ENCODE measurements at places on chromosomes 2 and 18. TPM values are rescaled to one million over a fixed set of nuclear protein-coding genes. Genes with fewer than 3 reads are reported as not detected.

Gene ZC3H6
- 2.2 TPM for total RNA-seq

Gene SULT1C4
- total RNA-seq, result 0.56 TPM

Gene ALK
- not detected for total RNA-seq

Gene HYCC2
- 9.1 TPM for total RNA-seq

- no peak for DNase-seq
Observed at GRCh38 chr2:156219491-156220100, 112.9 kb downstream of the NR4A2 start.

- no peak for DNase-seq
Observed at GRCh38 chr18:13288509-13289133, 70.1 kb downstream of the LDLRAD4 start.

DNA sequence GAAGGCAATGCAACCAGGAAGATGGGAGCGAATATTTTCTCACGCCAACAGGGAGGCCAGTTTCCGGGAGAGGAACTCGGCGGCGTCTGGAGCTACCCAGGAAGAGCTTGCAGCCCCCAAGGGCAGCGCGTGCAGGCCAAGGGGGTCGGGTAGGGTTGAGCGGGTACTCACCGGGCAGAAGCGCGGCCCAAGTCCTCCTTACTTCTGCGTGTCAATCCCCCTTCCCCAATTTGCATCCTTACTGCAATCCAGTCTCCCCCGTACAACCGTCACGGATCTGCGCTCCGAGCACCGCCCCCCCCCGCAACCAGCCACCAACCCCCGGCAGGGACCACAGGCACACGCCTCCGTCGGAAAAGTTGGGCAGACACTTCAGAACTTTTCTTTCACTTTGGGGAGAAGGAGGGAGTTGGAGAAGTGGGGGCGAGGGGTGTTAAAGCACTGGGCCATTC is 1.3 kb downstream of the ATP8B1 start:
- DNase-seq, result no peak

DNA sequence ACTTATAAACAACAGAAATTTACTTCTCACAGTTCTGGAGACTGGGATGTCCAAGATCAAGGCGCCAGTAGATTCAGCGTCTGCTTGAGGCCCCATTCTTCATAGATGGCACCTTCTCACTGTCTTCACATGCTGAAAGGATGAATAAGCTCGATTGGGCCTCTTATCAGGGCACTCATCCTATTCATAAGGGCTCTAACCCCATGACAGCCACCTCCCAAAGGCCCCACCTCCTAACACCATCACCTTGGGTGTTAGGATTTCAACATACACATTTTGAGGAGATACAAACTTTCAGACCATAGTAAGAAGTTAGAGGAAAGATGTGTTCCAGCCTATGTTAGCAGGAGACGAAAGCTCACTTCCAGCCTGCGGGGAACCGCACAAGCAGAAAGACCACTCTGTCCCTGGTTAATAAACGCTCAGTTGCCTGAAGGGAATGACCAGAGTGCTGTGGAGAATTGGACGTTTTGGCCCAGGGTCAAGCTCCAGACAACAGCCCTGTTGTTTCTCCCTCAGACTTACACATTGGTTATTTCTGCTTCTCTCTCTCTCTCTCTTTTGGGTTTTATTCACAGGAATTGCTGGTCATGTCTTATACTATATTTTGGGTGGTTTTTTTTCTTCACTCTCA is 90.3 kb downstream of the MAPRE2 start:
- DNase-seq, result no peak

GRCh38 chr2:70949086-70949485 is 13.4 kb downstream of the ATP6V1B1 start:
- DNase-seq, result no peak

DNA sequence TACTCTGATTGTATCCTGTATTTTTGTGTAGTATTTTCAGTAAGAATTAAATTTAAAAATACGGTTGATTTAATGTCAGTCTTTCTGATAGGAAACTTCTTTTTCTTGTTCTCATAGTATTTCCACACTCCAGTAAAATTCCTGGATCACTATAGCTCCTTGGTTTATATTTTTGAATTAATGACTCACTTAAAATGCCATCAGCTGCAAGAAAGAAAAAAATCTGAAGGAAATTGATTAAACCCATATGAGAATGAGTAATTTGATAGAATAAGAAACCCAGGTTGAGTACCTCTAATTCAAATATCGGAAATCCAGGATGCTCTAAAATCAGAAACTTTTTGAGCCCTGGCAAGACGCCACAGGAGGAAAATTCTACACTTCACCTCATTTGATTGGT is 186.8 kb upstream of the RND3 start:
- peak; percentile 70 for DNase-seq

- peak; percentile 55 for DNase-seq
Observed at GRCh38 chr2:174590928-174591648, 6.5 kb downstream of the WIPF1 start.

- DNase-seq, result no peak
Observed at GRCh38 chr18:32438173-32438572, 32.5 kb downstream of the GAREM1 start.

DNA sequence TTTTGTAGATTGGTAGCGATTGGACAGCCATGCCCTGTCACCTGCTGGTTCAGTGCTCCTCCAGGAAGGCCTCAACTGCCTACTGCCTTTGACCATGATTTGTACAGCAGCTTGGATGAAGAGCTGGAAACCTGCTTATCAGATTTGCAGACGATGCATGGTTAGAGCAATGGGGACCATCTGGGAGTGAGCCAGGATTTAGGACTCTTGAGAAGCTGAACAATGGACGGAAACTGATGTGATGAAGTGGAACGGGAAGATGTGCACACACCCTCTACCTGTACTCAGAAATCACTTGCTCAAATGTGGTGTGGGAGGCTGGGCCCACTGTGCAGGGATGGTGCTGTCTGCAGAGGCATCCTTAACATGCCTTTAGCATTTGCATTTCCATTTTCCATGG is 57.2 kb downstream of the NCK2 start:
- no peak for DNase-seq

DNA sequence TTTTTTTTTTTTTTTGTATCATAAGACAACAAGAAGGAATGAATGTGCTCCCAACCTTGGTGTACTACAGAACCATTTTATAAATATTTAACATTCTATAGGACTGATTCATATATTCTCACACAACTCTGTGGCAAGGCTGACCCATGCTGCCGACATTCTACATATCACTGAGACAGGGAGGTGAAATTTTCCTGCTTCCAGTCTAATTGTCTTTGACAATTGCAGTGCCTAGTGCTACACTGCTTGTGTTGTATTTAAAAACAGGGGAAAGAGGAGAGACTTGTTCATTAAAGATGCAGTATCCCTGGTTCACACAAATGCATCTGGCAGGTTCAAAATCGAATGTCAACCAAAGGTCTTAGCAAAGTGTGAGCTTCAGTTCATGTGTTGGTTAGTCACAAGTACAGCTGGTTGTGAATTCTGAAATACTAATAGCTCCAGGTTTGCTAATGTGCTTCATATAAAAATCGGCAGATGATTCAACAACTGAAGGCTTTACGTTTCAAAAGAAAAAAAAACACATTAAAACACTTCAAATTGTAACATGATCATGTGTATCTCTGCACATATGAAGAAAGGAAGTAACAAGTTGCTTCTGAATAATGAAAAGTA is 130.8 kb downstream of the FIGN start:
- peak; percentile 79 for DNase-seq

DNA sequence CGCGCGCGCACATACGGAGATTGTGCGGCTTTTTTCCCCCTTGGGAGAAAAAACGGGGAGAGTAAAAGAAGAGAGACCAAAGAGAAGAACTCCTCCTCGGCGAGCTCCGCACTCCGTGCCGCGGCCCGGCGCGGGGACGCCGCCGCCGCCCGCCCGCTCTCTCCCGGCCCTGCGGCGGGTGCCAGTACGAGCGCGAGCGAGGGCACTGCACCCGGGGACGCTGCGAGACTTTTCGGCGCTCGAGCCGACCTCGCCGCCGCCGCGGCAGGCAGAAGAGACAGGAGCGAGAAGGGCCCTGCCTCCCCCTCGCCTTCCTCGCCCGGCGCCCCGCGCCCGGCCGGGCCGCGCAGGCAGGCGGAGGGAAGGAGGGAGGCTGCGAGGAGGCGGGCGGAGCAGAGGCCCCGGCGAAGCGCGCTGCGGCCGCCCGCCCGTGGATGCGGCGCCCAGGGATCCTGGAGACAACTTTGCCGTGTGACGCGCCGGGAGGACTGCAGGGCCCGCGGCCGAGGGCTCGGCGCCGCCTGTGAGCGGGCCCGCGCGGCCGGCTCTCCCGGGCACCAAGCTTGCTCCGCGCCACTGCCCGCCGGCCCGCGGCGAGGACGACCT is 857 bp upstream of the INHBB start:
- DNase-seq, result no peak

DNA sequence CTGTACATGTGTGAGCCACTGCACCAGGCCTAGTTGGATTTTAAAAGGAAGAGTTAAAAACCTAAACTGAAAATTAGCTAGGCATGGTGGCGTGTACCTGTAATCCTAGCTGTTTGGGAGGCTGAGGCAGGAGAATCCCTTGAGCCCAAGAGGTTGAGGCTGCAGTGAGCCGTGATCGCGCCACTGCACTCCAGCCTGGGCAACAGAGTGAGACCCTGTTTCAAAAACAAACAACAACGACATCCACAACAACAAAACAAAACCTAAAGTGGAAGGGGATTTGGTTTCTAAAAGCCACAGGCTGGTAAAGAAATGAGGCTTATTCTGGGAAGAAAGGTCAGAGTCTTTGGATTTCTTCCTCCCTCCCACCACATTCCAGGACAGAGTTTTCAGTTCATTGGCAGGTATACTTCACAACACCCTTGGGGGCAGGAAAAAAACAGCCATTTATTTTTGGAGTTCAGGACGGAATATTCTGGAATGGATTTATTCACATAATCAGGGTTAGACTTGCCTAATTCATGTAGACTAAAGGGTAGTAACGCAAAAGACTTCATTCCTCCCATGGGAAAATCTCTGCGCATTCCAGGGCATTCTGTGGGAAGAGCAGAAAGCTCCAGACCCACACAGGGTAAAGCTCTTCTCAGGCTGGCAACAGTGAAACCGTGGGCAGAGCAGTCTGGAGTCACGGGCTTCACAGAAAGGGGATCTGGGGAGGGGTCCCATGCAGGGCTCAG is 34.9 kb downstream of the TEX44 start:
- peak; percentile 44 for DNase-seq

DNA sequence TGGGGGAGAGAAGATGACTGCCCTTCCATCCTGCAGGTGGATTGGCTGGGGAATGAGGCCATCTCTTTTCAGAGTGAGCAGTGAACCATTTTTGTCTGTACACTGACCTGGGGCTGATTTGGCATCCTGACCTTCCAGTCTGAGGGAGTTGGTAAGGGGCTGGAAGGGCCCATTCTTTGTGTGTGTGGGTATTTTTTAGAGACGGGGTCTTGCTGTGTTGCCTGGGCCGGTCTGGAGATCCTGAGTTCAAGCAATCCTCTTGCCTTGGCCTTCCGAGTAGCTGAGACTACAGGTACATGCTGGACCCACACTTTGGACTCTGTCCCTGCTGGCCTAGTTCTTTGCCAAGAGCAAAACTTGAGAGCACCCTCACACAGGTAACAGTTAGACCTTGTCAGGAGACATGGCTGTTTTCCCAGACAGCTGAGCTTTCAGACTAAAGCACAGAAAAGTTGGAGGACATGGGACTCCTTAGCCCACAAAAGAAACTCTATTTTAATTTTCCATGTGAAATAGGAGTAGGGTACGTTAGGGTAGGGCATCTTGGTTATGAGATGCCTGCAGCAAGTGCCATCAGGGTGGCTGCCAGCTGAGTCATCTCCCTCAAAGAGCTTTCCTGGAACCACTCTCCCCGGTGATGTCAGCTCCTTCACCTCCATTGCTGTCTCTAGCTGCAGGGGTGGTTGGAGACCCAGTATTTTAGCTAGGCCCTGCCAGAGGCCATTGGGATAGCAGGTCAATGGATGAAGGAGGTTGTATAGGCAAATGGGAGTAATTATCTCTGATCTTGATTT is 60.7 kb downstream of the DGKD start:
- peak; percentile 60 for DNase-seq

GRCh38 chr2:236402033-236402790 is 138.0 kb upstream of the ASB18 start:
- DNase-seq, result no peak

DNA sequence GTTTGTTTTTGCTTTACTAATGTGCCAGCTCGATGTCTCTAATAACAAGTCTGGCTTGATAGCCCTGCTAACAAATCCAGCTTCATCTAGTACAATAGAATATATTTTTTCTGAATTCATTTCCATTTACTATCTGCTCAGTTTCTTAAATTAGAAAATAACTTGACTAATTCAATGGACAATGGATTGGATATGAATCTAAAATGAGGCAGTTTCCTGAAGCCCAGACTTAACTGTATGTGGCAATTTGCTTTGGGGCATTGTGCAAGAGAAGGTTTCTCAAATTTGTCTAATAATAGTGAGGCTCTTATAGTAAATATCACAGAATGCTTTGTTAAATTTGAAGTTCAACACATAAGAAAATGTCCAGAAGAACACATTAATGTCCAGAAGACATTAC is 25.8 kb downstream of the CALCRL start:
- no peak for DNase-seq

DNA sequence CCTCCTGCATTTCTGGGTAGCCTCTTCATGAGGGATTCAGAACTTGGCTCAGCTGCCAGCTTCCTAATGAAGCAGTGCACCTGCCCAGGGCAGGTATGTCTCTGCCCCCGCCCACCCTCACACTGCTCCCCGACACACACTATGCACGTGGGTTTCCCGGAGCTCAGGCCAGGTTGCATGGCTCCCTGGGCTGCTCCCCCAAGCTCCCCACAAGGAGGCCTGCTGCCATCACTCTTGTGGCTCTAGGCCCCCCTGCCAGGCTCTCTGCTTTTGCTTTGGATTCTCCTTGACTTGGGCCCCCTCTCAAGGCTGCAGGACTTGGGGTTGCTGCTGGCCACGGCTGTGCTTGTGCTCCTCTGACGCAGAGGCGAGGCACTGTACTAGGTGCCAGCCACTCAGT is 43.6 kb downstream of the ADD2 start:
- DNase-seq, result no peak

GRCh38 chr18:37184209-37184868 is 355.4 kb downstream of the KIAA1328 start:
- DNase-seq, result no peak

- DNase-seq, result peak; percentile 91
Observed at GRCh38 chr2:187552828-187553681, 1.2 kb downstream of the TFPI start.

- DNase-seq, result no peak
Observed at GRCh38 chr2:48075631-48076030, 169.3 kb upstream of the FBXO11 start.

DNA sequence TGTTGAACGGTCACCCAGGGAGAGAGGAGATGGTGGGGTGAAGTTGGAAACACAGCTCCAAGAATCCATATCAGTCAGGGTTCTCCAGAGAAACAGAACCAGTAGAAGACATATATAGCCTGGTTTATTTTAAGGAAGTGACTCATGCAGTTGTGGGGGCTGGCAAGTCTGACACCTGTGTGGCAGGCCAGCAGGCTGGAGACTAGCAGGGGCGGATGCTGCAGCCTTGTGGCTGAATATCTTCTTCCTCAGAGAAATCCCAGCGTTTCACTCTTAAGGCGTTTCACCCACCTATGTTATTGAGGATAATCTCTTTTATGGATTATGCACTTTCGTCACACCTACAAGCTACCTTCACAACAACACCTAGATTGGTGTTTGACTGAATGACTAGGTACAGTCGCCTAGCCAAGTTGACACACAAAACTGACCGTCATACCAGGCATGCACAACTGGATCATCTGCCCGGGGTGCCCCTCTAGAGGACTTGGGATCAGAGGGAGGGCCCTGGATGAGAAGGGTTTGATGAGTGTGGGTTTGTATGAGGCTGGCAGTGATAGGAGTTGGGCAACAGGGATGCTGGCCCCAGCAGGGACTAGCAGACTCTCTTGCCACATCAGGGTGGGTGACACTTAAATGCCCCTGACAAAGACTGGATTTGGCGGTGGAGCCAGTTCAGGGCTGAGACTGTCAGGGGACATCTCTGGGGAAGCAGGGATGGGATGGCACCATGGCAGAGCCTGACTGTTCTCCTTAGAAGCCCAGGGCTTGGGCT is 23.4 kb downstream of the MROH2A start:
- peak; percentile 55 for DNase-seq
